ENCODE measurements at places on chromosomes 13 and 19.

DNA sequence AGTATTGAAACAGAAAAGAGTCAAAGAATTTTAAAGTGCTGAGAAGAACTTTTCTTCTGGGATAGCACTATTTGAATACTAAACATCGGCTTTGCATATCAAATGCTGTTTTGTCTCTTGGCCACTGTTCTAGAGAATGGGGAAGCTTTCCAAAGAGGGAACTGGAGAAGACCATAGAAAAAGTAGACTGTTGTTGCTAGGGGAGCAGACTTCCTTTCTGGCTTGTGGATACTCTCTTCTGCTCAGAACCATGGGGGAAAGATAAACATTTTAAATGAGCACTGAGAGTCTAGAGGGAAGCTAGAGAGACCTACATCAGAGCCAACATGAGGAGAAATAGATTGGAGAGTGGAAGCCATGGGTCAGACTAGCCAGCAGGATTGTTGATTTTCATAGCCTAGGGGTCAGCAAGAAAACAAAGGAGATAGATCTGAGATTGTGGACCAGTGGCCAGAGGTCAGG lies 315.7 kb downstream of the KCTD12 start:
- peak; percentile 62 for DNase-seq

DNA sequence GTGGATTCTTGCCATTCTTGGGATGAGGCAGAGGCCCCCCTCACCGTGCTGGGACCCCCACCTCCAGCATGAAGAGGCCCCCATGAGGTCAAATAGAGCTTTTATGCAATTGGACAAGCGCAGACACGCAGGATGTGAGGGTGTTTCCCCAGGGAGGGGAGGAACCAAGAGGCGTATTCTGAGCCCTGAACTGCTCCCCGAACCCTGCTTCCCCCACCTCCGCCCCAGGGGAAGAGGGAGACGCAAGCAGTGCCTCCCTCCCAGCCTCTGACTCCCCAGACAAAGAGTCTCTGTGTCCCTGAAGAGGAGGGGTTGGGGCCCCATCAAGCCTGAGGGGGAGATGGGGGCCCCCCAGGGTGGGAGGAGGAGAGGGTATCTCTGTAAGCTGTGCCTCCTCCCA lies 1.3 kb upstream of the RDH8 start:
- no peak for DNase-seq

DNA sequence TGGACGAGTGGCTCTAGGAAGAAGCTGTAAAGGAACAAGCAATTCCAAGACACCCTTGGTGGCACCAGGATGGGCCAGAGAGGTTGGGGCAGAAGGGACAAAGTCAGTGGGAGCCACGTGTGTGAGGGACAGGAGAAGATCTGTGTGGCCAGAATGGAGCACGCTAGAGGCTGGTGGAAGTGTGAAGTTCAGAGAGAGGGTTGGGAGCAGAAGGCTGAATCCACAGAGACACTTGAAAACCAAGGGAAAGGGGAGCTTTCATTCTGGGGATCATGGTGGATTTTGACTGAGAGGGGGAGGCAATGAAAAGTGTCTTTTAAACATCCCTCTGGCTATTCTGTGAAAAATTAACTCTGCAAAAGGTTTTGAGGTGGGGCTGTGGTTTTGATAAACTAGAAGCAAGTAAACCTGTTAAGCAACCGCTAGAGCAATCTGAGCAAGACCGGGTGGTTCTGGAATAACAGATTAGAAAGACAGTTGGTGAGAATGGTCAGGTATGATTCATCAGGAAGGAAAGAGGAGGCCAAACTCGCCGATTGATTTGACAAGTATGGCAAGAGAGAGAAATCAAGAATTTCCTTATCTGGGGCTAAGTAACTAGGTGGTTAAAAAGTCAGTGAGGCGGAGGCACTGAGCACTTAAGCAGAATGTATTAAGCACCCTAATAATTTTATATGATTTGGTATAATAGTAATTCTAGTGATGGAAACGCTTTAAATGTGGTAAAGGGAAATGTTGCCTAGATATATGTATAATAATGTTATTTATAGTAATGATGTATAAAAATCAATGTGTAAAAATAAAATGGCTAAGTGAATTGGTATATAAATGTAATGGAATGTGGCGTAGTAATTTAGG lies 140.0 kb downstream of the MYO16 start:
- DNase-seq, result no peak

GRCh38 chr19:38283271-38283670 lies 18.9 kb downstream of the SPINT2 start:
- DNase-seq, result no peak

GRCh38 chr19:45442778-45443461 lies 19.2 kb upstream of the ERCC1 start:
- peak; percentile 45 for DNase-seq

DNA sequence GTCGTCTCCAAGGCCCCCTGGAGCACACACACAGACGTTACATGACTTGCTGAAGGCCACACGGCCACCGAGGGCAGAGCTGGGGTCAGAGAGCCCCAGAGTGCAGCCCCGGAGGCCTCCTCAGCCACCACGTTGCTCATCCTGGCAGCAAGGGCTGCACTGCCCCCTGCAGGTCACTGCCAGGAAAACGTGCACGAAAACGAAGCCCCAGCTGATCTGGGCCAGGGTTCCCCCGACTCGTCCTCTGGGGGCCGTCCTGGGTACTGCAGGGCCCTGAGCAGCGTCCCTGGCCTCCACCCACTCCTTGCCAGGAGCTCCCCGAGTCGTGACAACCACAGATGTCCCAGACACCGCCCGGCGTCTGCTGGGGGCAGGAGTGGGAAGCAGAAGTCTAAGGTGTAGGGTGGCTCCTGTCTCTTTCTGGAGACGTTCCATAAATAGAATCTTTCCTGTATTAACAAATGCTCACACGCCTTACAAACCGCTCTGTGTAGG lies 3.4 kb downstream of the TPGS1 start:
- DNase-seq, result peak; percentile 79

- peak; percentile 23 for DNase-seq
Observed at GRCh38 chr13:31919971-31920726, 111.4 kb upstream of the FRY start.

- no peak for DNase-seq
Observed at GRCh38 chr19:57348136-57348535, 2.9 kb upstream of the ZNF304 start.

DNA sequence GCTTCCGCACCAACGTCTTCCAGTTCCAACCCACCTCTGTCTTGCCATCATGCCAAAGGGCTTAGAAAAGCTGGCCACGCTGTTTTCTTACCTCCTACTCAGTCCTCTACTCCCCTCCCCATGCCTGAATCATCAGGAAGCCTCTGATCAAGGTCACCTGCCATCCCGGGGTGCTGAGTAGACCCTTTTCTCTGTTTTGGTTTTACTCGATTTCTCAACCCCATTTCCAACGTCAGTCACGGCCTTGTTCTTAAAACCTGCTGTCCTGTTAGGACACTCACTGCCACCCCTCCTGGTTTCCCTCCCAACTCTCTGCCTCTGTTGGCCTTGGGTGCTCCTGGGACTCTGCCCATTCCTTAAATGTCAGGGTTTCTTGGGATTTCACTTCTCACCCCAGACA lies 350.1 kb downstream of the FOXO1 start:
- DNase-seq, result no peak

GRCh38 chr13:113152984-113153809 lies 5.3 kb upstream of the PROZ start:
- DNase-seq, result peak; percentile 60

GRCh38 chr19:7417671-7418324 lies 69.1 kb downstream of the ARHGEF18 start:
- DNase-seq, result no peak

DNA sequence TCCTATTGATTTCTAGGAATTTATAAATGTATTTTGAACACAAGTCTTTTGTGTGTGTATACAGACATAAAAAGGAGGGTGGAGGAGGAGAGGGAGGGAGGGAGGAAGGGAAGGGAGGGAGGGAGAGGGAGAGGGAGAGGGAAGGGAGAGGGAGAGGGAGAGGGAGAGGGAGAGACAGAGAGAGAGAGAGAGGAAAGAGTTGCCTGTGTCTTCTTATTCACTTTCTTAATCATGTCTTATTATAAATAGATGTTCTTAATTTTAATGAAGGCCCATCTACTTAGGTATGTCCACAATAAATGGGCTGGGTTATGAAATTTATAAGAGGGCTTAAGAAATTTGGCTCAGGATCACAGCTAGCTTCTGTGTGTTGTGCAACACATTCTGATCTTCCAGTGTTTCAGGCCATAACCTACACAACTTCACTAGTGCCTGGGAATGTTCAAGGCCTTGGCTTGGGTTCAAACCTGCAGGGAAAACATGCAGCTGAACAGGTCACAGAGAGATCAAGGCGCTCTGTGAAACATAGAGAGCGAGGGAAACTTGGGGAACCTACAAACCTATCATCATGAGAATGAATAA lies 39.3 kb downstream of the ZNF45 start:
- no peak for DNase-seq

- DNase-seq, result no peak
Observed at GRCh38 chr13:41162151-41162550, 29.5 kb upstream of the KBTBD6 start.

GRCh38 chr19:13026462-13027370 lies 31.4 kb downstream of the NFIX start:
- no peak for DNase-seq

GRCh38 chr13:48593536-48593935 lies 60.2 kb upstream of the CYSLTR2 start:
- no peak for DNase-seq

DNA sequence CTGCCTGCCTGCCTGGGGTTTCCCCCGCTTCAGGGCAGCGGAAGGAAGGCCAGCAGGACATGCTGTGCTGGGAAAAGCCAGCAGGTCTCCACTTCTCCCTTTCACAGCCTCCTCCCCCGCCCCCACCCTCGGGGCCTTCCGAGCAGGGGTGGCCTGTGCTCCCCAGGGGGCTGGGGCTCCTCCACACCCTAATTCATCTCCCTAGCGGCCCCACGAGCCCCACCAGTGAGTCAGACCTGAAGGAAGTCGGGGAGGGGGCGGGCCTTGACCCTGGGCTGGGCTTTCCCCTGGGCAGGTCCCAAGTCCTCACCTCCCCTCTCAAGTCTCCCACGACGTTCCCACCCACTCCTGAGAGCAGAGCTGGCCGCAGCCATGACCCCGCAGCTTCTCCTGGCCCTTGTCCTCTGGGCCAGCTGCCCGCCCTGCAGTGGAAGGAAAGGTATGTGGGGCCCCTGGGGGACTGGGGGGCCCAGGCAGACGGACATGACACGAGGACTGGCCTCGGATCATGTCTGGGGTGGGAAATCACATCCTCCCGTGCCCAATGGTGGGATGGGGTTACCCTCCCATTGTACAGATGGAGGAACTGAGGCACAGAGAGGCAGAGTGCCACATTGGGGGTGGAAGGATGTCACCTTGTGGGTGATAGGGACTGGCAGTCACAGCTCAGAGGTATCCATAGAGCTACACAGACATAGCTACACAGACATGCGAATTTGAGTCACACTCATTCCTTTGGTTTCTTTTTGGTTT lies at the start of gene EBI3:
EBI3 (plus strand) TSS at position 345 of the 753 bp plus-strand sequence; CDS start at position 373, 28 bp downstream.
- DNase-seq, result peak; percentile 39

DNA sequence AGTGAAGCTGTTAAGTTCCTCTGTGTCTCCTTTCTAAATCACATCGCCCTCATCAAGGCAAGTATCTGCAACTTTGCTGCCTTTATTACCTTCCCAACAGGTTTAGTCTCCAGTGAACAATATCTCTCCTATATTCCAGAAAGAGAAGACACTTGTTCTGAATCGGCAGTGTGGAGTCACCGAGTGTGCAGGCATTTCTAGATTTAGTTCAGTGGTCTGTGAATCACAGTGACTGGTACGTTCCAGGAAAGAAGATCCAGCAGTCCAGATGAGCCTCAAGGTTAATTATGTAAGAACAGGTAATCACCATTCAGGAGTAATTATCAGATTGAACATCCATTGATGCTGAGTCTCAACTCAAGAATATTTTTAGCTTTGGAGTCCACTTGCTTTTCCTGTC lies 497.0 kb downstream of the FOXO1 start:
- DNase-seq, result no peak

DNA sequence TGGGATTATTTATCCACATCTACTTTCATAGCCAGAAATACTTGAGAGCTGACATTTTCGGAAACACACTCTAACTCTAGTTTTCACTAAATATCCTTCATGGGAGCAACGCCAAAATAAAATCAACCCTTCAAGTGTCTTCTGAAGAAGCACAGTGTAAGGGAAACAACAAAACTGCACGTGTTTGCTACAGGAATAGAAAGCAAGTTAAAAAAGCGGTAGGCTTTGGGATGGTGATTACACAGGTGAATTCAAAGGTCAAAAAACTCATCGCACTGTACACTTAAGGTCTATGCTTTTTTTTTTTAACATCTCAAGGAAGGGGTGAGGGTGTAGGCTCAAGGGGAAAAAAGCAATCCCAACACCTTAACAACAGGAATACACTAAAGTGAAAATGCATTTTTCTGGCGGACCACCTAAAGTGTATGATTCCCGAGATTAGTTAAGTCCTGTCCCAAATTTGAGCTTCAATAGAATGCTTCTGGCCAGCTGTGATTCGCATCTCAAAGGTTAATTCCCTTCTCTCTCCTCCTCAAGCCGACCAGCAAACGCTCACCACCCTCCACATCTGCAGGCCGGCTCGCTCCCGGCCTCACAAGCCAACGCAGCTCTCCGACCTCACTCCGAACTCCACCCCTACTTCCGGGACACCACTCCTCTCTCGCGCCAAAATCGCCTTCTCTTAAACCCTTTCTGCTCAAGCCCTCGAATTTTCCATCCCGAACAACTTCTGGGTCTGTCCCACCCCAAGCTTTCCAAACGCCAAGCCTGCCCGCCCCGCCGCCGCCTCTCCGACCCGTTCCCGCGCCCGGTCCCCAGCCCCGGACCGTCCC lies 1.1 kb downstream of the ARGLU1 start:
- peak; percentile 66 for DNase-seq

GRCh38 chr13:25848812-25849745 lies 202.7 kb downstream of the SHISA2 start:
- DNase-seq, result no peak

DNA sequence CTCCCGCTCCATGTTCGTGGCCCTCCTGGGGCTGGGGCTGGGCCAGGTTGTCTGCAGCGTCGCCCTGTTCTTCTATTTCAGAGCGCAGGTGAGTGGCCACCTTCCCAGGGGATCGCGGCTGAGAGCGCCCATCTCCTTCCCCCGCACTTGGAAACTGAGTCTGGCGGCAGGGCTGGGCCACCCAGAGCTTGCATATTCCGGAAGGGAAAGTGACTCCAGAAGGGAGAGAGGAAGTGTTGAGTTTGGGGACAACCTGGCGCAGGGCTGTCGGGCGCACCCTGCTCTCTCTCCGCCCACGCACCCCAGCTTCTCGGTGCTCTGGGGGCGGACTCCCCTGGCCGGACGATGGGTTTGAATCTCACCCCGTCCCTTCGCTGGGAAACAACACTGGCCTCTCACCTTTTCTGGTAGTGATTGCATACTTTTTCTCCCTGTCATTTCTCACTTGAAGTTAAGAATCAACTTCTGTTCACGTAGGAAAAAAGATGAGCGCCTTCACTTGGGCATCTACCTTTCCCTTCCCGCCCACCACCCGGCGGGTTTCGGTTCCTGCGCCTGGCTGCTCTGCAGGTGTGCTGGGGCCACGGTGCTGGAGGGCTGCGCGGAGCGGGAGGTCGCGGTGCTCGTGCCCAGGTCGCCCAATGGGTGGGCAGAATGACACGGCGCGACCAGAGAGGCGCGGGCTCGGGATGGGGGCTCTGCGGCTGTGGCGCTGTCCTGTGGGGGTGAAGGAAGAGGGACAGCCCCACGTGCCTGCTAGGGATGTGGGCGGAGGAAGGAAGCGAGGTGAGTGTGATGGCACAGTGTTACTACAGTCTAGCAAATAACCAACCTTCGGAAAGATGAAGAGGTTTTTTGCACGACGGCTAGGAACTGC lies 721 bp downstream of the TNFSF11 start:
- DNase-seq, result no peak

Measured in Ammon's horn (tissue), 1 donor.